ENCODE measurements at places on chromosomes 16 and 17.

DNA sequence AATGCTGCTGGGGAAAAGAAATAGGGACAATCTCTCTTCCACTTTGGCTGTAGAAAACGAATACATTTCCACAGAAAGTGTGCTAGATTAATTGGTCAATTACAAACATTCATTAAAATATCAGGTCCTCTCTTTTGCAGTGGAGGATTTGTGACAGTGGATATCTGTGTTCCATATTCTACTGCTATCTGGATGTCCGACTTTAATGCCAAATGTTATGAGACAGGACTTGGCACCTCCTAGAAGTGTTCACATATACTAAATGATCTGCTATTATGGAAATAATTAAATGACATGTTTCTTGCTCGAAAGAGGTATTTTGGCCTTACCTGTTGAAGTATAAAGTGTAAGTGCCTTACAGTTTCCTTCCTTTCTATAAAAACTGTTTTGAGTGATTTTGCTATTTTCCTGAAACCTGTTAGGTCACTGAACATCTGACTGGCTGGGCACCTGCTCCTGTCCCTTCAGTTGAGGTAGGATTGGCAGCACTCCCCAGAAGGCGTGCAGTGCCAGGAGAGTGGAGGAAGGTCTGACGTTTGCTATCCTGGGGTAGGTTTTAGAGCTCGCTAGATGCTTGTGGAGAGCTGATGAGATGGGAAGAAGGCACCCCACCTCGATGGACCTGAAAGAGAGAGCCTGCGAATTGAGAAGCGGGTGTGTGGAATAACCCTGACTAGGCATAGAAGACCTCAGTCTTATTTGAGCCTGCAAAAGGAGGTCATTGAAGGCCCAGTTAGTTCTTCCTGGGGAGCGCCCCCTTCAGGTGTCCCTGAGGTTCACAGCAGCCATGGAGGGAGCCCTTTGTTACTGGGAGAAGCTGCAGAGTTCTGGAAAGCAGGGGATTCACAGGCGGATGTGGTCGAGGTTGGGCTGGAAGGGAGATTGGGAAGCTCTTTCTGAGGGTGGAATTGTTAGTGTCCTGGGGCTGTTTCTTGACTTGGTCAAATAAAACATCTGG is 159.4 kb upstream of the ZNF267 start:
- H3K27ac ChIP-seq = peak overlapping the region; percentile 96
- H3K4me3 ChIP-seq = peak overlapping the region; percentile 75
- no peak for DNase-seq
- peaks cover 6% of the 10 kb centered on the region for H3K4me1 ChIP-seq
- no peaks in the 10 kb centered on the region for H3K27me3 ChIP-seq
- H3K36me3 ChIP-seq = peaks cover 11% of the 10 kb centered on the region

- no peak overlapping the region for H3K4me3 ChIP-seq
- 0 out of 2 replicates have a peak, but pooled peaks cover 2% of the 10 kb centered on the region for H3K27me3 ChIP-seq
- H3K4me1 ChIP-seq = no peaks in the 10 kb centered on the region
Observed at GRCh38 chr17:62892061-62892675, 73.9 kb upstream of the TANC2 start.

DNA sequence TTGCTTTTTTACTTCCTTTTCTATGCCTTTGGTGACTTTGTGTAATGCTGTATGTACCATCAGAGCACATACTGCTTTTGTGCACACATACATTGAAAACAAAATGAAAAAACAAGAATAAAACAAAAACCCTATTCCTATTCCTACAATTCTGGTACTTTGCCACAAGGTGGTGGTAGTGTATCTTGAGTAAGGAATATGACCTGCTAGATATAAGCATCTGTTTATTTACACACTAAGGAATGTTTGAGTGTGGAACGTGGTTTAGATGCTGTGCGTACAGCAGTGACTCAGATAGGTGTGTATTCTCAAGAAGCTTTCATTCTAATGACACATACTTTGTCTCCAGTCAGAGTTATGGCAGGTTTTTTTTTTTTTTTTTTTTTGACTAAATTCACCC is 606.2 kb downstream of the WWOX start:
- peak; percentile 9 for DNase-seq
- no peaks in the 10 kb centered on the region for H3K4me1 ChIP-seq
- no peaks in the 10 kb centered on the region for H3K27me3 ChIP-seq
- no peaks in the 10 kb centered on the region for H3K36me3 ChIP-seq

GRCh38 chr17:27038676-27039075 is 255.2 kb upstream of the WSB1 start:
- no peak overlapping the region for H3K27ac ChIP-seq
- no peaks in the 10 kb centered on the region for H3K36me3 ChIP-seq
- no peaks in the 10 kb centered on the region for H3K27me3 ChIP-seq
- no peak overlapping the region for H3K4me3 ChIP-seq
- H3K4me1 ChIP-seq = no peaks in the 10 kb centered on the region
- no peak for DNase-seq

- no peaks in the 10 kb centered on the region for H3K27me3 ChIP-seq
- no peak for DNase-seq
- peak overlapping the region; percentile 32 for H3K27ac ChIP-seq
- H3K36me3 ChIP-seq = no peaks in the 10 kb centered on the region
- no peaks in the 10 kb centered on the region for H3K4me1 ChIP-seq
Observed at GRCh38 chr16:81035975-81036750, 521 bp downstream of the ATMIN start.

- no peaks in the 10 kb centered on the region for H3K27me3 ChIP-seq
- no peaks in the 10 kb centered on the region for H3K36me3 ChIP-seq
- peak; percentile 95 for DNase-seq
- peak overlapping the region; percentile 56 for H3K4me3 ChIP-seq
- H3K27ac ChIP-seq = peak overlapping the region; percentile 89
- H3K4me1 ChIP-seq = peaks cover 48% of the 10 kb centered on the region
Observed at GRCh38 chr16:11328172-11329070, 16.8 kb upstream of the RMI2 start.

DNA sequence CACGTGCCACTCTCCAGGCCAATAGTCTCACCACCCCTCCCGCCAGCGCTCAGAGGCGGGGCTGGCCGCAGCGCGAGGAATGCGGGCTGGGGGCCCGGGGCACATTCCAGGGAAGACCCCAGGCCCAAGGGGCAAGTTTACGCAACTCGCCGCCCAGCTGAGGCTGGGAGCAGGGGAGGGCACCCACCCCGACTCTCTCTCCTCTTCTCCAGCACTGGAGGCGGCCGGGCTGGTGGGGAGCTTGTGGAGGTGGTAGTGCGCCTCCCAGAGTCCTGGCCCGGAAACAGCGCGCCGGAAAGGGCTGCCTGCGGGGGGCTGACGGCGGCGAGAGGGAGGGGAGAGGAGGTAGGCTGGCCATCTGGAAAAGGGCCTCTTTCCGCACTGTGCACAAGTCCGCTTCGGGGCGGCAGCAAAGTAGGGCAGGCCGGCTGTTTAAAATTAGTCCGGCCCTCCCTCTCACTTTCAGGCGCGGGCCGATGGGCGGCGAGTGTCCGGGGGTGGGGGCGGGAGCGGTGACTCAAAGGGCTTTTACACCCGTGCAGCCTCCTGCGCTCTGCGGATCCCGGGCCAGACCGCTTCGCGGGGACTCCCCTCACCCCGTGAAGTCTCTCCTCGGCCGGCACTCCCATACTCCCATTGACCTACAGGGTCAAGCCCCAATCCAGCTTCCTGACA is 1.1 kb downstream of the FHOD1 start:
- peak overlapping the region; percentile 98 for H3K27ac ChIP-seq
- H3K36me3 ChIP-seq = no peaks in the 10 kb centered on the region
- H3K4me1 ChIP-seq = peaks cover 39% of the 10 kb centered on the region
- no peak for DNase-seq
- no peaks in the 10 kb centered on the region for H3K27me3 ChIP-seq

- H3K27ac ChIP-seq = peak overlapping the region; percentile 58
- peaks cover 9% of the 10 kb centered on the region for H3K36me3 ChIP-seq
- H3K27me3 ChIP-seq = no peaks in the 10 kb centered on the region
Observed at GRCh38 chr17:82458885-82459424, 414 bp downstream of the NARF start.

DNA sequence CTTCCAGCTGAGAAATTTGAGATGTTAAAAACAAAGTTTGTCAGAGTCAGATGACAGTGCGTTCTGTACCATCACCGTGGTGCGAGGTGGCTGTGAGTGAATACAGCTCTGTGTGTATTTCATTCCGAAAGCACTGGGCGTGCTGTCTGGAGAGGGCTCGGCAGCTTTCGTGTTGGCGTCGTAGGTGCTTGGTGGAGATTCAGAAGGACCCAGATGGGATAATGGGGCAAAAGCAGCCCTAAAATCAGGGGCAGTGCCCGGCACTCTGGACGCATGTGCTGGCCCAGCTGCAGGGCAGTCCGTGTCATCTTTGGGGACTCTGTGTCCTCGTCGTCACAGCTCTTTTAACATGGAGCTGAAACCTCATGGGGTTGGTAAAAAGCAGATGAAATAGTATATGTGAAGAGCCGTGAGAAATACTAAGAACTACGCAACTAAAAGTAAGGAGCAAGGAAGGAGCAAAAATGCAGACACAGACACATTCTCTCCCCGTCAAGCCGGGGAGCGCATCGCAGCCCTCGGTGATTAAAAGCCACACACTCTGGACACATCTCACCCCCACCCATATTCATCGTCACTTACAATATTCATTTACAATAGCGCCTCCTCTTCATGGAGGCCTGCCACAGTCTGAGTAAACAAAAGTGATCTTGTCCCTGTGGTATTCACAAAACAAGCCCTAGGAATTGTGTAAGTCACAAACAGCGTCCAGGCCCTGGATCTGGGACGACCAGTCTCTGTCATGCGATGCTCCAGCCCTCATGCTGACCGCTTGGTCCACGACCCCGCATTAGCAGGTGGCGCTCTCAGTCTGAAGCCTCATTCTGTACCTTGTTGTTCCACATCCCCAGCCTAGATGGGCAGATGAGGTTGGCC is 206.7 kb downstream of the RPTOR start:
- no peak overlapping the region for H3K27ac ChIP-seq
- no peak overlapping the region for H3K4me3 ChIP-seq
- H3K27me3 ChIP-seq = no peaks in the 10 kb centered on the region
- H3K36me3 ChIP-seq = peaks cover 9% of the 10 kb centered on the region
- no peaks in the 10 kb centered on the region for H3K4me1 ChIP-seq

DNA sequence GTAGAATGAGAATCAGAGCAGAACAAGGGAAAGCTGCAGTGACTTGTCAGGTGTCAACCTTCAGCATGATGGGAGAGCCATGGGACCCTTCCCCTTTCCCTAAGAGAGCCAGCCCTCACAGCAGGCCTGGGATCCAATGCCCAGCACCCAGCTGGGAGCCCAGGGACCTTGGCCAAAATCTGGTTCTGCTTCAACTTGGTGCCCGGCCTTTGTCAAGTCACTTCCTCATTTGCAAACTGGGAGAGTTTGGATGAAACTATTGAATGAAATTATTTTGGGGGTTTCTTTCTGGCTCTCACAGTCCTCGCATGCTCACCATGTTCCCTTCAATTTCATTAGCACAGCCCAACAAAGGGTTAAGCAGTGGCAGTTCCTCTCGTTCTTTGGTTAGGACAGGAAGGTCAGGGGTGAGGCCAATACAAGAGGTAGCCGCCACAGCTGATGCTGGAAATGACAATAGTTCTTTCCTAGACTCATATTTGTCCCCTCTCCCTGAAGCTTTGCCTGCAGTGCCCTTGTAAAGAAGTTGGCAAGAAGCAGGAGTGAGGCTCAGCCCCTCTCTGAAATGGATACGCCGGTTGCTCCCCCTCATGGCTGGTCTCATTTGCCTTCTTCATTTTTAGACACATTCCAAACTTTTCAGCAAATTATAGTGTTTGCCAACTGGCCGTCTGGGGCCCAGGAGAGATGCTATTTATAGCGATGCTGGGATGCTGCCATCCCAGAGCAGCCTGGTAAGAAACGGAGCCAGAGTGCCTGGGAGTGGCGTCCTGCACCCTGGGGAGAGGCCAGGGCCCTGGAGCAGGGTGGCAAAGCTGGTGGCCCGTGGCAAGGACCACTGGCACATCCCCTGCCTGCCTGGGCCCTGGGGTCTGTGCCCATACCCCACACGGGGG is 34.5 kb upstream of the MEOX1 start:
- H3K27me3 ChIP-seq = no peaks in the 10 kb centered on the region
- DNase-seq = no peak
- no peak overlapping the region for H3K4me3 ChIP-seq
- H3K4me1 ChIP-seq = peaks cover 4% of the 10 kb centered on the region
- H3K27ac ChIP-seq = no peak overlapping the region
- no peaks in the 10 kb centered on the region for H3K36me3 ChIP-seq

DNA sequence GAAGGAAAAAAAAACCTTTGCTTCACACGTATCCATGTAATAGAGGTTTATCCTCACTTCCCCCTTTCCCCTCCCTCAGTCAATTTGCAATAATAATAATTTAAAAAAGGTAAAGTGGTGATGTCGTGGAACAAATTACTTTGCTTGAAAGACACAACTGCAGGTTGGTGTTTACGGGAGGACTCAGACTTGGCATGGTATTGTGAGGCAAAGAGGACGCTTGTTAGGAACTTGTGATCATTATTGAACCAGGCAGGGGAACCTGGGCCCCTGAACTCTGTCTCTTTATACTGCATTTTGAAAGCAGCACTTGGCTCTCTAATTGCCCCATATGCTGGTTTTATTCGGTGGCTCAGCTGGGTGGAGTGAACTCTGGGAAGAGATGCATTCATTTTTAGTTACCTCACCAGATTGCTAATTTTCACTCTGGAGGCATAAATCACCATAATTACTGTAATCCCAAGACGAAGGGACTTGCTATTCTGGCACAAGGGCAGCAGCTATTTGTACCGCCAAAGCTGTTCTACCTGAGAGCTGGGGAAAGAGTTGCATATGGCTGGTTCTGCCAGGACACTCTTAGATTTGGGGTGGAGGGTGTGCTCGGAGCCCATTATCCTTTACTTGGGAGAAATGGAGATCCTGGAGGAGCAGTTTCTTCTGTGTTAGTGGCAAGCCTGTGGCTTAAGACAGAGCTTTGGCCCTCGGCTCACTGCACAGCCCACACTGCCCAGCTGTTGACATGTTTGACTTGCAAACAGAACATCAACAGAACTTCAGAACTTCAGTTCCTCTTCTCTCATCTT is 5.7 kb upstream of the DHX8 start:
- peaks cover 2% of the 10 kb centered on the region for H3K4me1 ChIP-seq
- H3K4me3 ChIP-seq = no peak overlapping the region
- H3K36me3 ChIP-seq = no peaks in the 10 kb centered on the region

- H3K36me3 ChIP-seq = no peaks in the 10 kb centered on the region
- no peak for DNase-seq
- no peak overlapping the region for H3K27ac ChIP-seq
Observed at GRCh38 chr17:68352041-68352440, 60.7 kb downstream of the ARSG start.

DNA sequence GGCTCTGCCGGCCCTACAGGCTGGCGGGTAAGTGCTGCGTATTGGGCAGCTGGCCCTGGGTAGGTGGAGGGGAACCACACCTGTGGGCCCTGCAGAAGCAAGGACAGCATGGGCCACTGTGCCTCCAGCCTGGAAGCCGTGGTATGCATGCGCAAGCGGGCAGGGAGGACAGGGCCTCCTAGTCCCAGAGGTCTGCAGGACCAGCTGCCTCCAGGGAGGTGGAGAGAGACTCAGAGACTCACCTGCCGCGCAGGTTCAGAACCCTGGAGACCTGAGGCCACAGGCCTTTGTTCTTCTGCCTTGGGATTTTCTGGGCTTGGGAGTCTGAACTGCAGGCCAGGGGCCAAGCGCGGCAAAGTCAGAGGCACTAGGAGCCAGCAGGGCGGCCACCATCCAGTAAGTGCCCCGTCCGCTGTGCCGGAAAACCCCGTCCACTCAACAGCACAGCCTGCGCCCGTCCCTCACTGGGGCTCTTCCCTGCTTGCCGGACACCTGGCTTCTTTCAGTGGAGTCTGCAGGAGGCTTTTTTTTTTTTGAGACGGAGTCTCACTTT is 8.8 kb upstream of the RAB40C start:
- H3K27me3 ChIP-seq = no peaks in the 10 kb centered on the region
- no peaks in the 10 kb centered on the region for H3K4me1 ChIP-seq
- no peaks in the 10 kb centered on the region for H3K36me3 ChIP-seq
- H3K27ac ChIP-seq = no peak overlapping the region

GRCh38 chr16:81623365-81624102 is 155.6 kb upstream of the PLCG2 start:
- no peaks in the 10 kb centered on the region for H3K27me3 ChIP-seq
- H3K36me3 ChIP-seq = peaks cover 10% of the 10 kb centered on the region
- no peak overlapping the region for H3K27ac ChIP-seq
- H3K4me1 ChIP-seq = peaks cover 10% of the 10 kb centered on the region
- DNase-seq = peak; percentile 37

All from GM12878 (cell line).